ENCODE measurements at places on chromosomes 16 and 17.

GRCh38 chr16:85566561-85567100 is 46.5 kb upstream of the GSE1 start:
- DNase-seq: no peak

DNA sequence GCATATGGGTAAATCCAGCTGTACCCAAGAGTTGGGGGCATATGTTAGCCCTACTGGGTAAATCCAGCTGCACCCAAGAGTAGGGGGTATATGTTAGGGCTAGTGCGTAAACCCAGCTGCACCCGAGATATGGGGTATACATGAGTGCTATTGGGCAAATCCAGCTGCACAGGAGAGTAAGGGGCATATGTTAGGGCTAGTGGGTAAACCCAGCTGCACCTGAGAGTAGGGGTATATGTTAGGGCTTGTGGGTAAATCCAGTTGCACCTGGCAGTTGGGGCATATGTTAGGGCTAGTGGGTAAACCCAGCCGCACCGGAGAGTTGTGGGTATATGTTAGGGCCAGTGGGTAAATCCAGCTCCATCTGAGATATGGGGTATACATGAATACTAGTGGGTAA is 80.9 kb downstream of the WWOX start:
- DNase-seq: no peak

DNA sequence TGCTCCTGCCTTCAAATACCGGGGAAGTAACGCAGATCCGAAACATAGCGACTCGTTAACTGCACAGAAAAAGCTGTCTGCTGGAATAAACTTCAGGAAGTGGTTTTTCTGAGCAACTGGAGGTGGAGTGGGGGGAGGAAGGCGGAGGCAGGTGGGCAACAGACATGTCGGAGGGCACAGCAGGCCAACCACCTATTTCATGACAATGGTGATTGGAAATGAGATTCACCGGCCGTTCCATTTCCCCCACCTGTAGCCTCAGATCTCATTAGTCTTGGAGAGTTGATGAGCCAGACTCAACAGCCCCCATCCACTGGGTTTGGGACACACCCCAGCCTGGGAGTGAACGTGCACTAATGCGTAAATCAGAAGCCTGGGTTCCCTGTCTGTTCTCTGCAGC is 7.7 kb upstream of the PECAM1 start:
- DNase-seq: no peak

DNA sequence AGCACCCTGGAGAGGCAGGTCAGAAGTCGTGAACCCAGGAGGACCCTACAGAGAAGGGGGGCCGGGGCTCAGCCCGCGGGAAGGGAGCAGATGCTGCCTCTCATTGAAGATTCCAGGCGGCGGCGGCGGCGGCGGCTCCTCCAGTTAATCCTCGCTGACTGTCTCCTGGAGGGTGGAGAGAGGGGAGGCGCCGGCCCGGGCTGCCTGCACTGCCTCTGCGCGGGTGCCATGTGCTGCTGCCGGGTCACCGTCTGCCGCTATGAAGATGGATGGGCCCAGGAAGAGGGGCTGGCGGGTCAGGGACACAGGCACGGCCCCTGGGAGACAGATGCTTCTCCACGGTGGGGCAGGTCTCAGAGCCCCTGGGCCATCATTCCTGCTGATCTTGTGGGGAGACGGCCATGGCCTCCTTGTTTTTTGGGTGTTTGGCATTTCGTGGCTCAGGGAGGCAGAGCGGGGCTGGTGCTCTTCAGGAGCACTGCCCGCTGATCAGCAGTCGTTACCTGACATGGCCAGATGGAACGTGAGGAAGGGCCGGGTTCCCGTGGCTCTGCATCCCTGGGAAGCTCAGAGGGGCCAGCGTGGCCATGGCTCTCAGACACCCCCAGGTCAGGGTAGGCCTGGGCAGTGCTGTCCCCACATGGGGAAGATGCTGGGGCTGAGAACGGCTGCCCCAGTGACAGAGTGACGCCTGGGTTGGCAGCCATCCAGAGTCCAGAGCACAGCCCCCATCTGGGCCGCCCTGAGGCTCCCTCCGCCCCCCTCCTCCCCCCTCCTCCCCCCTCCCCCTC is 36.1 kb downstream of the GINS2 start:
- DNase-seq: peak; percentile 18

DNA sequence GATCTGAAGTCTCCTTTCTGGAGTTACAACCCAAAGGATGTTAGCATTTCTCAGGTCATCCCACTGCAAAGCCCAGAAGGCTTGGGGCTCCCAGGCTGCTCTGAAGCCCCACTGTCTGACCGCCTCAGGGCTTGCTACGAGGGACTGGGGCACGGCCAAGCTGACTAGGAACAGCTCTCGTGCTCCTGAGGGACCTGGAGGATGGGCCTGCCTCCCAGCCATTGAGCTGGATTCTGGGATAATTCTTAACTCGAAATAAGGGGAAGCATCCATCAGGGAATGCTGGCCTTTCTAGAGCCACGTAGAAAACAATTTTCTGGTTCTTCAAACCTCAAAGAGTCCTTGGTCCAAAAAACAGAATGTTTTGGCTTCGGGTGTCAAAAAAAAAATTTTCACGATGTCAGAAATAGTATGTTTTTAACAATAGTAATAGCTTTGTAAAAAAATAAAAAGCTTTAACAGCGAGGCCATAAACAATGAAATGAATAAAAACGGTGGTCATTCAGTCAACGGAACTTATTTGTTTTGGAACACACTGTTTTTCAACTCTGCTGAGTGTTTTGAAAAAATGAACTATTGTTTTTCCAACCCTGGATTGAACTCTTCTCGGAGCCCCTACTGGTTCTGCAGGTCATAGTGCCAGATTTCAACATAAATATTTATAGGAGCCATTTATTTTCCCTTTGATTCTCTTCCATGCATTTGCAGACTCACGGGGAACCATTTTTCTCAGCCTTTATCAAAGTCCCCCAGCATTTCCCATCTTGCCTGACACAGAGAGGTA is 16.4 kb upstream of the HERPUD1 start:
- no peak for DNase-seq

- no peak for DNase-seq
These were observed 80.2 kb downstream of the HS3ST4 start for GRCh38 chr16:25771812-25772568.

GRCh38 chr16:72873853-72874252 is 174.1 kb downstream of the ZFHX3 start:
- DNase-seq: no peak

- no peak for DNase-seq
These were observed 127.1 kb downstream of the CDH13 start for GRCh38 chr16:82753821-82754220.

DNA sequence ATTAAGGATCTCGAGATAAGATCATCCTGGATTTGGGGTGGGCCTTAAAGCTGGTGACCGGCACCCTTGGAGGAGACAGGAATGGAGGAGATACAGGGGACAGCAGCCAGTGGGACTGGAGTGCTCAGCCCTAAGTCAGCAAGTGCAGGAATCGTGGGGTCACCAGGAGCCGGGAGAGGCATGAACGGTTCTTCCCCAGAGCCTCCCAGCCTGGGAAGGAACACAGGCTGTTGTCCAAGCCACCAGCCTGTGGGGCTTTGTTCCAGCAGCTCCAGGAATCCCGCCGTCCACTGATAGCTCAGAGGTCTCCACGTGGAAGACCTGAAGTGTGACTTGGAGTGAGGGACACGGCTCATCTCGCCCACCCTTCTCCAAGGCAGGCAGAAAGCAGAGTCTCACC is 2.5 kb upstream of the WDR45B start:
- DNase-seq: no peak

DNA sequence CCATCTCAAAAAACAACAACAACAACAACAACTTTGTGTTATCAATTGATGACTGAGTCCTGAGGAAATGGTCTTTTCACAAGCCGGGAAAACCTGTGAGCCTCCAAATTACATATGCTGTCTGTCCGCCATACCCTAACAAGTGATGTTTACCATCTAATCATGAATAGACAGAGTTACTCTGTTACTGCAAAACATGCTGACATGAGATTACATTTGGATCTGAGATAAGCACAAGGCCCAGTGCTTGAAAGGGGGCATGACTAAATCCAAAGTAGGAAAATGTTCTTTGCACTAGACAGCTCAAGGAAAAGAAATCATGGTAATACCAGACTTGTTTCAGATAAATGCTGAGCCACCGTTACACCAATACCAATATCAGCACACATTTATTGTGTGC is 8.6 kb upstream of the ATXN1L start:
- no peak for DNase-seq

GRCh38 chr17:48195910-48196309 is 88.3 kb downstream of the SNX11 start:
- no peak for DNase-seq

GRCh38 chr16:88317613-88317965 is 65.2 kb upstream of the ZNF469 start:
- DNase-seq: no peak

- DNase-seq: no peak
These were observed 141.6 kb downstream of the HS3ST2 start for GRCh38 chr16:22955461-22956070.

- DNase-seq: no peak
These were observed 11.7 kb downstream of the CACNG1 start for GRCh38 chr17:67055811-67056745.

DNA sequence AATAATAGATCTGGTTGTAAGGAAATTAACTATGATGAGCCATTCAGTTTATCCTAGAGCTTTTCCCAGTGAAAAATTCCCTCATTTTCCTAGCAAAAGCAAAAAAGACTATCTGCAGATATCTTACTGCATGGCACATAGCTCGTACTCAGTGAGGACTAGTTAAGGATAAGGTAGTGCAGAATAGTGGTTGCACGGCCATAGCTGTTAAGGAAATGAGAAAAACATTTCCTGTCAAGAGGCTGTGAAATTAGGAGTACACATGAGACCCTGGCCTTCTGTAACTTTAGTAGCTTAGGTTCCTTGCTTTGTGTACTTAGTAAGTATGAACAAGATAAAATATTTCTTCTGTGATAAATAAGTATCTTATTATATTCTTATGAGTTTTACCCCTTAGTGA is 10.3 kb downstream of the KAT7 start:
- no peak for DNase-seq

GRCh38 chr17:68185820-68186219 is 62.0 kb upstream of the AMZ2 start:
- DNase-seq: no peak

- no peak for DNase-seq
These were observed 4.3 kb upstream of the SGF29 start for GRCh38 chr16:28549301-28549899.

DNA sequence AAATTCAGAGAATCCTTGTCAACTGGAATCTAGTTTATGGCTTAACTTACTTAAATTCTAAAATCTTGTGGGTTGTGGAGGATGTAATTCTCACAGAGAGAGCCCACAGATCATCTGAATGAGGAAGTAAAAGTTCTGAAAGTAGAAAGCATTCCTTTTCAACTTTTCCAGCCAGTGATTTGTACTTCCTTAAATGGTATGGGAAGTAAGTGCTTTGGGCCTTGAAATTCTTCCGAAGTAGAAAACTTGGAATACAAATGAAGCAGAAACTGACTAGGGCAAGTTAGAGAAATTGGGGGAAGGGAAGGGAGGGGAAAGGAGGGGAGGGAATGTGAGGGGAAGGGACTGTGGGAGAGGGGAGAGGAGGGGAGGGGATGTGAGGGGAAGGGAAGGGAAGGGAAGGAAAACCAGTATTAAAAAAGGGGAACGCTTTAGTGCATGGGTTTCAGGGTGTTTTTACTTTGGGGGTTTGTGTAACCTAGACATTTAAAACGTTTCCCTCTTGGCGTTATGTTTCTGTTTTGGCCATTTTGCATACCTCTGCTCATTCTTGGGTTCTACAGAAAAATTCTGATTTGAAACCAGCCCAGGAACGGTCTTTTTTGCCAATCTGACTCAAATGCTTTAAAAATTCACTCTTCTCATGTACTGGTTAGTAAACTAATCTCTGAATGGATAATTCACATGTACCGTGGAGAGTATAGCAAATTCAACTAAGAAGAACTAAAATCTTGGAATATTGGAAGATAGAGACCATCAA is 15.5 kb upstream of the SNTB2 start:
- no peak for DNase-seq

- DNase-seq: no peak
These were observed 28.4 kb upstream of the HLF start for GRCh38 chr17:55236316-55236715.

DNA sequence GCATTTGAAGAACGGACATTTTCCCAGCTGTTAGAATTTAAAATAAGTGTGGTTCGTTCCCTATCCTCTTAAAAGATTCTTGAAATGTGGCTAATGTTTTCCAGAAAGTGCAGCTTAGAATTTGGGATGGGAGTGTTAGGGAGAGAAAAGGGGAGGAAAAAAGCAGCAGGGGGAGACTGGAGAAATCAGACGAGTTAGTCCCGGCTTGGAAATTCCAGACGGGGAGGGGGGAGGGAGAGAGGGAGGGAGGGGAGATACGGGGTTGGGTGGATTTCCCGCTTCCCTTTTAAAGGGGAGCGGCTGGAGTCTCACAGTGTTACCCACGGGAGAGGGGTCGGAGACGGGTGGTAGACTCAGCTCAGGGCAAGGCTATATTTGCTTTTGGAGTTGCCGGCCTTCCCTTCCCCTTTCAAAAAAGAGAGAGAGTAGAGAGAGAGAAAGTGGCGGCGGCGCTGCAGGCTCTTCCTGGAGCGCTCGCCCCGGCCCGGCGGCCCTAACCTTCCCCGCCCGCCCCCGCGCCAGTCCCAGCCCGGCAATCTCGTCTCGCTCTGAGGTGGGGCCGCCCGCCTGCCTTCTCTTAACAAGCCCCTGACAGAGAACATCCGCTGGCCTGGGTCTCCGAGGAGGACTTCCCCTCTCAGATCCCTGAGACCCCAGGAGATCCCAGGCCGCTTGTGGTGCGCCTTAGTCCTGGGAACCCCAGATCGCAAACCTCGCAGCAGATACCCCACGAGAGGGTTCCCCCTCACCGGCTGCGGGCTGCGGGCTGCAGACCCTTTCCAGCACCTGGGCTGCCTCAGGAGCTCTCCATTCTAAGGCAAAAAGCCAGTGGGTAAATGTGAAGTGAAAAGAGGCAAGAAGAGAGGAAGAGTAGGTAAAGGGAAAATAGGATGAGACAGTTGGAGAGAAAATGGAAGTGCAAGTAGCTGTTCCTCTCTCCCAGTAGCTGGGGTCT is 6.6 kb downstream of the IGF2BP1 start:
- no peak for DNase-seq

- no peak for DNase-seq
These were observed 584 bp downstream of the TCAP start for GRCh38 chr17:39665642-39666224.

DNA sequence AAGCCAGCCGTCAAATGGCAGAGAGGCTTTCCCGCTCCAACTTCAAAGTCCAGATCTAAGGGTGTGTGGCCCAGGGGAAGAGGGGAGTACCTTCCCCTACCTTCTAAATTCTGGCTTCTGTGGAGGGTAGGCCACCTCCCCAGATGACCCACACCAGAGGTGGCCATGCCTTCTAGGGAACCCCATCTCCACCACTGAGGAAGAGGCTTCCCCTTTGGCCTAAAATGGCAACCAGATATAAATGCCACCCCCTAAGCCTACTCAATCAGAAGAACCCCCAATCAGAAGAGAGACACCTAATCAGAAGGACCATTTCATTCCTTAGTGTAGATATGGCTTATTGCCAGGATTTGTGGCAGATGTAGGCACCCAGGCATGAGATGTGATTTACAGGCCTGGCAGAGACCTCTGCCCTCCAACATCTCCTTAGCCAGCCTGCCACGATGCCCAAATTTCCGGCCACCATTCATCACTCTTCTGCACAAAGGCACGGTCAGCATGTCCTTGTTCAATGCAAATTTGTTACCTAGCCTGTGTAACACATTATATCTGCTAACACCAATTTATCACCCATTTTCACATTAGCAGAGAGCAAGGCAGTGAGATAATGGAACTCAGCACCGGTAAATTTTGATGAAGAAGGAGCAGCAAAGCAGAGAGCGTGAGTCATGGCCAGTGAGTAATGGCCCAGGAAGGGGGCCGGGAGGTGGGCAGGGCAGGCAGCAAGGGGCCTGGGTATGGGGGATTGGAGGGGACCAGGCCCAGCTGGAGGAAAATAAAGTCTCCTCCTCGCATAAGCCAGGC is 1.2 kb upstream of the MGAT5B start:
- DNase-seq: no peak

- DNase-seq: no peak
These were observed 26.0 kb downstream of the TBX4 start for GRCh38 chr17:61478026-61478789.
